Osteocyte (in vitro differentiated cells): ENCODE measurements at places on chromosomes 5 and 9. TPM values are rescaled to one million over a fixed set of nuclear protein-coding genes. Genes with fewer than 3 reads are reported as not detected.

The MSX2 gene
- total RNA-seq = 31.9 and 33.8 TPM in 2 replicates

The LMX1B gene
- 0.18 and 0.27 TPM in 2 replicates for total RNA-seq

The IRX1 gene
- total RNA-seq = 11.8 and 12.0 TPM in 2 replicates

The SLC35D2 gene
- 18.3 and 20.2 TPM in 2 replicates for total RNA-seq

The C9orf152 gene
- total RNA-seq = not detected in 2 replicates

The SH2D3C gene
- total RNA-seq = 19.3 and 20.4 TPM in 2 replicates

The PRRT1B gene
- not detected in 2 replicates for total RNA-seq

The ROPN1L gene
- not detected in 2 replicates for total RNA-seq

The SPINK6 gene
- not detected in 2 replicates for total RNA-seq

The ECSCR gene
- total RNA-seq = 0.47 TPM in 1 of 2 replicates, not detected in the other

The MARVELD2 gene
- total RNA-seq = 0.38 and 0.71 TPM in 2 replicates

The FBP1 gene
- not detected in 2 replicates for total RNA-seq

The FXN gene
- total RNA-seq = 9.8 and 11.2 TPM in 2 replicates
